ENCODE measurements at places on chromosomes 3 and 15.

- peak within 1 kb of the TSS; percentile 96 for H3K4me3 ChIP-seq
- H3K4me1 ChIP-seq = peaks cover 15% of the 10 kb centered on the region
- H3K36me3 ChIP-seq = peaks cover 13% of the 10 kb centered on the region
- peak; percentile 78 for DNase-seq
- H3K27ac ChIP-seq = peak within 1 kb of the TSS; percentile 85
- peaks cover 2% of the 10 kb centered on the region for H3K27me3 ChIP-seq
Measured at GRCh38 chr15:30903497-30904187, at the start of gene FAN1. FAN1 (plus strand) TSS chr15:30903915; CDS start chr15:30904664, 749 bp downstream.

- H3K27me3 ChIP-seq = peaks cover 10% of the 10 kb centered on the region
- no peak overlapping the region for H3K4me3 ChIP-seq
- no peaks in the 10 kb centered on the region for H3K36me3 ChIP-seq
- no peaks in the 10 kb centered on the region for H3K4me1 ChIP-seq
Measured at GRCh38 chr3:192566706-192567290, 160.5 kb downstream of the FGF12 start.

GRCh38 chr15:39786447-39787056, 3.9 kb upstream of the FSIP1 start:
- DNase-seq = no peak
- peaks cover 1% of the 10 kb centered on the region for H3K36me3 ChIP-seq
- H3K27me3 ChIP-seq = no peaks in the 10 kb centered on the region
- H3K4me3 ChIP-seq = no peak overlapping the region
- no peak overlapping the region for H3K27ac ChIP-seq

DNA sequence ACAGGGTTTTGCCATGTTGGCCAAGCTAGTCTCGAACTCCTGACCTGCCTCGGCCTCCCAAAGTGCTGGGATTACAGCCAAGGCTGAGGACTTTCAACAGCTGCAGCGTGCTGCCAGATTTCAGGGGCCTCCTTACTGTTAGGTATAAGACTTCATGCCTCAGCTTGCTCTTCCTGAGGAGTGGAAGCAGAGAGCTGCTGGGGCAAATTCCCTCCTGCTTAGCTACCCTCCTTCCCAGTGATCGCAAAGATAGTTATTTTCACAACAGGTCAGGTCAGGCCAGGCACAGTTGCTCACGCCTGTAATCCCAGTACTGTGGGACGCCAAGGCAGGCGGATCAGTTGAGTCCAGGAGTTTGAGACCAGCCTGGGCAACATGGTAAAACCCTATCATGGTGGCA, 2.6 kb upstream of the CPNE9 start:
- peaks cover 26% of the 10 kb centered on the region for H3K27me3 ChIP-seq
- H3K4me1 ChIP-seq = no peaks in the 10 kb centered on the region
- DNase-seq = no peak
- H3K27ac ChIP-seq = no peak overlapping the region

- peaks cover 3% of the 10 kb centered on the region for H3K4me1 ChIP-seq
- H3K27me3 ChIP-seq = no peaks in the 10 kb centered on the region
- no peak overlapping the region for H3K27ac ChIP-seq
Measured at GRCh38 chr15:74682954-74683353, 12.9 kb downstream of the EDC3 start.

- no peak overlapping the region for H3K4me3 ChIP-seq
- DNase-seq = no peak
- H3K27ac ChIP-seq = no peak overlapping the region
- no peaks in the 10 kb centered on the region for H3K36me3 ChIP-seq
- H3K27me3 ChIP-seq = peaks cover 34% of the 10 kb centered on the region
Measured at GRCh38 chr15:38378161-38378560, 75.8 kb upstream of the FAM98B start.

DNA sequence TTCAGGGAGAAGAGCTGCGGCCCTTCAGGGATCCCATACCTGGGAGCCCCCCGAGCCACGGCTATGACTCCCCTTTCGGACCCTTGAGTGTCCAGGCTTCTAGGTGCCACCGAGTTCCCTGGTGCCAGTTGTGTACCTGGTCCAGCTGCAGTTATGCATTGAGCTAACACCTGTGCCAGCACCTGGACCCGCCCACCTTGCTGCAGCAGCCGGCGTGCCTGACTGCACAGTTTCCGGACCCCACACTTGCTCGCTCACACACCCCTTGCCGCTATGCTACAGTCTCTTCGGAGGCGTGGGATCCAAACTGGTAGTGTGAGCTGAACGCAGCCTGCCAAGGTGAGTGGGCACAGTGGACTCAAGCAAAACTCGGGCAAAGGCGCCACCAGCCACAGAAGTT, 284.5 kb upstream of the ROBO1 start:
- H3K4me1 ChIP-seq = no peaks in the 10 kb centered on the region
- no peaks in the 10 kb centered on the region for H3K27me3 ChIP-seq
- no peak for DNase-seq
- H3K36me3 ChIP-seq = no peaks in the 10 kb centered on the region
- no peak overlapping the region for H3K27ac ChIP-seq
- H3K4me3 ChIP-seq = no peak overlapping the region

DNA sequence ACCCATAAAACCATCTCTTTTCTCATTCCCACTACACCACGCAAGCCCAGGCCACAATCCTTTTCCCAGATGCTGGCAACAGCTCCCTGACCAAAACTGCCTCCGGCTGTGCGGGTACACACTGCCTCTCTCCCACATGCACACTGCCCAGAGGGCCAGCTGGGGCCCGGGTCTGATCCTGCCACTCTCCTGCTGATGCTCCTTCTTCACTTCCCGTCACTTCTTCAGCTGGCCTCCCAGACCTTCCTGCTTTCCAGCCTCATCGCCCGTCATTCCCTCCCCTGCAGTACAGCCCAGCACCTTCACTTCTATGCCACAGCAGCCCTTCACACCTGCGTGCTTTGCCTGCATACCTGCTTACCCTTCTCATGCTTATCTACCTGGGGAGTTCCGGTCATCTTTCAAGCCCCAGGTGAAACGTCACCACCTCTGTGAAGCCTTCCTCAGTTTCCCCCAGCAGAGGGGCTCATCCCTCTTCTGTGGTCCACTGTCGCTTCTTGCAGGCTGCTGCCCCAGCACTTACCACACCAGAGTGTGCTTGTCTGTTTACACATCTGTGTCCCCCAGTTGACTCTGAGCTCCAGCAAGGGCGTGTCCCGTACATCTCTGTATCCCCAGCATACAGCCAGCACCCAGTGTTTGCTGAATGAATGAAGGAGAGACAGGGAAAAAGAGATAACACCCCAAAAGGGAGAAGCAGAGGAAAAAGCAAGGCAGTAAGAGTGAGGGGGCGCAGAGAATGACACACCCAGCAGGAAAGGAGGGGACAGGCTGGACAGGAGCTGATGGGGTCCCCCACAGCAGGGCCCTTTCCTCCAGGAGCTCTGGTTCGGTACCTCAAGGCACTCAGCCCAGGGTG, 22.2 kb downstream of the GRAMD2A start:
- no peak overlapping the region for H3K27ac ChIP-seq
- no peak overlapping the region for H3K4me3 ChIP-seq
- no peaks in the 10 kb centered on the region for H3K36me3 ChIP-seq

- H3K4me1 ChIP-seq = peaks cover 25% of the 10 kb centered on the region
- DNase-seq = no peak
- H3K4me3 ChIP-seq = peak overlapping the region; percentile 81
- H3K36me3 ChIP-seq = no peaks in the 10 kb centered on the region
- H3K27ac ChIP-seq = peak overlapping the region; percentile 88
Measured at GRCh38 chr3:156483426-156483825, 71.5 kb downstream of the SSR3 start.

DNA sequence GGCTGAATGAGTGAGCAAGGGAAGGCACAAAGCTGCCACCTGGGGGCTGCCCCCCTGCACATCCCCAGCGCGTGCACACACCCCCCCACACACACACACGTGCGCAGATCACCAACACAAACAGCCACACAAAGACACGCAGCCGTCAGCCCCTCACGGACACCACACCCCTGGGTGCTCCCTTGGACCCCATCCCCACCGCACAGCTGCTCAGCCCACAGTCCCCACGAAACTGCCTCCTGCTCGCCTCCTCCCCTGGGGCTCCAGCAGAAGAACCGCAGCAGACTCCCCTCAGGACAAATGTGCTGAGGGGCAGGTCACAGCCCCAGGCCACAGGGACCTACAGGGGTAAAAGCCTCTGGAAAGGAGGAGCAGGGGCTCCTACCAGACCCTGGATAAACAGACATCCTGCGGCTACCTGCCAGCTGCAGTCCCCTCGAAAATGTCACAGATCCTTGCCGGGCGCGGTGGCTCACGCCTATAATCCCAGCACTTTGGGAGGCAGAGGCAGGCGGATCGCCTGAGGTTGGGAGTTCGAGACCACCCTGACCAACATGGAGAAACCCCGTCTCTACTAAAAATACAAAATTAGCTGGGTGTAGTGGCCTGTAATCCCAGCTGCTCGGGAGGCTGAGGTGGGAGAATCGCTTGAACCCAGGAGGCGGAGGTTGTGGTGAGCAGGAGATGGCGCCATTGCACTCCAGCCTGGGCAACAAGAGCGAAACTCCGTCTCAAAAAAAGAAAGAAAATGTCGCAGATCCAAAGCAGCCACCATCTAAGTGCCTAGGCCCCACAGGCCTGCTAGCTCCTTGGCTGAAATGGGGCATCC, 6.5 kb downstream of the TWF2 start:
- peaks cover 23% of the 10 kb centered on the region for H3K36me3 ChIP-seq
- H3K4me3 ChIP-seq = peak overlapping the region; percentile 52
- H3K27me3 ChIP-seq = no peaks in the 10 kb centered on the region
- peaks cover 45% of the 10 kb centered on the region for H3K4me1 ChIP-seq
- no peak for DNase-seq

GRCh38 chr3:49412632-49413337, 562 bp downstream of the TCTA start:
- DNase-seq = peak; percentile 30
- H3K4me3 ChIP-seq = peak overlapping the region; percentile 93
- H3K36me3 ChIP-seq = peaks cover 24% of the 10 kb centered on the region
- no peaks in the 10 kb centered on the region for H3K27me3 ChIP-seq

DNA sequence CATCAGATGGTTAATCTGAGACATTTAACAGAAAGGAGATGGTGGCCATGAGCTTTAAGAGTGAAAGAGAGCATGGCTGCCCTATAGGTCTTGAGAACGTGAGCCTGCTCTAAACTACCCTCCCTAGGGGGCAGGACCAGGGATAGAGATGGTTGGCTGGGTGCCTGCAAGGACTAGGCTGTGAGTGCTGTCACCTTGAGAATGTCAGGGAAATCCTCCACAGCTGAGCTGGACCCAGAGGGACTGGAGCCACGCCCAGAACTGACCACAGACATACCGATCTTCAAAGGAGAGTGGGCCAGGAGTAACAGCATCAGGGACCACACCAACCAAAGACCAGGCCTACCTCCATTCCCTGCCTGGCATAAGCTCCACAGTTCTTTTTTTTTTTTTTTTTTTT, 53.6 kb upstream of the UBE2E1 start:
- H3K36me3 ChIP-seq = no peaks in the 10 kb centered on the region
- no peaks in the 10 kb centered on the region for H3K4me1 ChIP-seq
- no peak overlapping the region for H3K4me3 ChIP-seq
- peaks cover 12% of the 10 kb centered on the region for H3K27me3 ChIP-seq

DNA sequence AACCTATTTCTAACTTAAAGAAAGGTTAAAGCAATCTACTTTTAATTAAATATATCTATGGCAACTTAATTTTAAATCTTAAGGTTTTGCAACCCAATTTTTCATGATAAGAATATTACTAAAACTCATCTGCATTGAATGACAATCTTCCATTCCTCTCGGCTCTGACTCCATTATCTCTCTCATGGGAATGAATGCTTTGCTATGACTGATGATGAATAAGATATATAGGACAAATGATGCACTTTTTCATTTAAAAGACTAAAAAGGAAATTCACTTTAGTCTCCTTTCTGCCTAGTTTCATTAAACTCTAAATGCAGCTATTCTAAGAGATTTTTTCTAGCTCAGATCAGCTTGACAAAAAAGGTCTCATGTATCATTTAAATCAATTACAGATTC, 68.7 kb downstream of the GBE1 start:
- H3K4me3 ChIP-seq = no peak overlapping the region
- DNase-seq = no peak
- H3K27ac ChIP-seq = no peak overlapping the region
- H3K36me3 ChIP-seq = peaks cover 7% of the 10 kb centered on the region
- peaks cover 4% of the 10 kb centered on the region for H3K4me1 ChIP-seq

- no peak for DNase-seq
- H3K4me1 ChIP-seq = peaks cover 33% of the 10 kb centered on the region
- peak overlapping the region; percentile 70 for H3K27ac ChIP-seq
- H3K4me3 ChIP-seq = peak overlapping the region; percentile 51
- no peaks in the 10 kb centered on the region for H3K36me3 ChIP-seq
Measured at GRCh38 chr15:70435369-70435768, 328.0 kb downstream of the UACA start.

All from activated naive CD8-positive, alpha-beta T cell treated with anti-CD3 and anti-CD28 coated beads, Interleukin-2, amount 10 ng/mL, durations not matched to agents 7 days and 5 days (primary cell).